H1 (cell line): ENCODE measurements at places on chromosomes 12 and 14. TPM values are rescaled to one million over a fixed set of nuclear protein-coding genes. Genes with fewer than 3 reads are reported as not detected.

DNA sequence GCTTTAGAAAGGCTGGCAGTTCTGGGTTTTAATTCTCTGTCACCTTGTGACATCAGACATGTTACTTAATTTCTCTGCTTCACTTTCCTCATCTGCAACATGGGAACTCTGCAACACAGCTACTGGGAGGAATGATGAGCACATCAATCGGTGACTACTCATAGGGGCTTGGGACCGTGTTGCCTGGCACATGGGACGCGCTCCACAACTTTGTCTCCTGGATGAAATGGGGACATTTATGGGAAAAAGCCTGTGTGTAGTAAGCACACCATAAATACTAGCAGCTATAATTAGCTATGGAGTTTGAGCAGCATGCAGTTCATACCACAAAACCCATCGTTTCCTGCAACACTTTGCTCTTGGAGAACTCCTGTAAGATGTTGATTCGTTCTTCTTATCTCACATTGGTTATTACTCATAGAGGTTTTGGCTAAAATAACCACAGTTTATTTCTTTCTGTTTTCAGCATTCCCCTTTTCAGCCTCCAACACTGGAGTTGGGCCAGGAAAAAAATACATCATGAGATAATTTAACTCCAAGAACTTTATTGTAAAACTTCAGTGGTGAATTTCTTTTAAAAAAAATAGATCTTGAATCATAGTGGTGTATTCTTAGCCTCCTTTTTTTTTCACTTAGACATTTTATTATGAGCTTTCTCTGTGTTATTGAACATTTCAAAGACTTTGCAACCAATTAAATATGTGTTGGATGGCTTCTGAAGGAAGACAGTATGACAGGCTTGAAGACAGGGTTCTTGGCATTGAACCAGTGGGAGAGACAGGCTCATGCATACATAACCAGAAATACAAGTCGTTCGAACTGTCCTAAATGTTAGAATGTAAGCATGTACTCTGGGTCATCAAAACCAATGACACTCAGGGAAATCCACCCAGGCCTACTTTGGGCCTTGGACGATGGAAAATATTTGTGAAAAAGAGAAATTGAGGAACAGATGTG lies 72.7 kb downstream of the RIN3 start:
- no peak for DNase-seq

DNA sequence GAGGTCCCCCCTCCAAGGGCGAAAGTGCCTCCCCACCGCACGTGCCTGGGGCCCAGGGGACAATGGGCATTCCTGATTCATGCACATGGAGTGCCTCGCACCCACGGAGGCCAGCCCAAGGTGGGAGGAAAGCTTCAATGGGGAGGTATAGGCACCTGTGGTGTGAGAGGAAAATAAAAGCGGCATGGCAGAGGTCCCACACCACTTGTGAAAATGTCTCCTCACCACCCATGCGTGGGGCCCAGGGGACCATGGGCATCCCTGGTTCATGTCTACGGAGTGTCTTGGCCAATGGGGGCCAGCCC lies 384.7 kb downstream of the ALG10 start:
- no peak for DNase-seq

GRCh38 chr12:67989184-67989920 lies at the start of gene IFNG-AS1:
Gene IFNG-AS1 (plus strand): TSS chr12:67989447.
- no peak for DNase-seq

The RHOF gene
- total RNA-seq: 31.0 and 31.9 TPM in 2 replicates

The SERPINA3 gene
- not detected in 2 replicates for total RNA-seq

DNA sequence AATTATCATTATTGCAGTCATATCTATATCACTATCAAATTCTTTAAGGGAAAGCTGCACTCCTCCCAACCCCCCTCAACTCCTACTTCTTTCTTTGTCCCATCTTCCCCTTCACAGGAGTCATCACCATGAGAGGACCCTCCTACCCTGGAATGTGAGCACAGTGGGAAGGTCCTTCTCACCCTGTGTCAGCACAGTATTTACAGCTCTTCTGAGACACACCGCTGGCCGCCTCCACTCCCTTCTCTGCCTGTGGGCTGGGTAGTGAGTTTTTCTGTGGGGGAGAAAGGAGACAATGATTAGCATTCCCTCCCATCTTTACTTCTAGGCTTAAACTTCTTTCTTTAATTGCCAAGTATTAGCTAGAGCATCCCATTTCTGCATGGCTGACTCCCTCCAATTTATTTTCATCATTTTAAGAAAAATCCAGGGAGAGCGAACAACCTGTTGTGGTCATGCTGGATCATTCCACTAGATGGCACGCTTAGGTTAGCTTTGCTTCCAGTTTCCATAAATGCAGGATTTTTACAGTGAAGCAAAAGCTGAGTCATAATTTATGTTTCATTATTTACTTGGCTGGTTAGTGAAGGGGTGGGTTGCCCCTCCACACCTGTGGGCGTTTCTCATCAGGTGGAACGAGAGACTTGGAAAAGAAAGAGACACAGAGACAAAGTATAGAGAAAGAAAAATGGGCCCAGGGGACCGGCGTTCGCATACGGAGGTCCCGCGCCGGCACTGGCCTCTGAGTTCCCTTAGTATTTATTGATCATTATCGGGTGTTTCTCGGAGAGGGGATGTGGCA lies 188.5 kb downstream of the ALX1 start:
- peak; percentile 67 for DNase-seq

DNA sequence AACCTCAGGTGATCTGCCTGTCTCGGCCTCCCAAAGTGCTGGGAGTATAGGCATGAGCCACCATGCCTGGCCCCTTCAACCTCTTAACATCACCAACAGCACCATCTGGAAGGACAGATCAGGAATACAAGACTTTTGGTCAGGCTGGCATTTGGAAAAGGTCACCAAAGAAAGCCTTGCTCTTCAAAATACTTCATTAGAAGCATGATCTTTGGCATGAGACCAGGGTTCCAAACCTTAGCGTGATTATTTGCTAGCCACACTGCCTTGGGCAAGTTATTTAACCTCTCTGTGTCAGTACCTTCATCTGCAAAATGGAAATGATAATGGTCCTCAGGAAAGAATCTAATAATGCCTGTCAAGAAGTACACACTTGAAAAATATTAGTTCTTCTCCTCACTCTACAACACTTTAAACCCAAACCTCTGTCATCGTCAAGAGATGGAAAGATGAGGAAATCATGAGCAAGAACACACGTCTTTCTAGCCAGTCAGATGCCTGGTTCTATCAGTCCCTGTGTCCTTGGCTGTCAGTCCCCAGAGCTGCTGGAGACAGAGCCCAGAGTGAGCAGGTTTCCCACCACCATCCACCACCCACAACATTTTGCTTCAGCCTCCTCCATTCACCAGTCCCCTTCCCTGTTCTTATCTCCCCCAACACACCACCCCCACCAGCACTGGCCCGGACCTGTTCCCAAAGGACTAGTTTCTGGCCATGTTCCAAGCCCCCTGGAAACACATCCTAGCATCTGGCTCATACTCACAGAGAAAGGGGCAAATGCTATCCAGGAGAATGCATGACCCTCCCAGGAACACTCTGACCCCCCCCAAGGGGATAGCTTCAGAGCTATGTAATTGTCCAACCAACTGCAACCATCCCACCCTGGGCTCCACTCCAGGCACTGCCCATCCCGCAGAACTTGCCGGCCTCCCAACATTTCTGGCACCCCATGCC lies 2.0 kb downstream of the ADCY6 start:
- no peak for DNase-seq

- no peak for DNase-seq
Measured at GRCh38 chr14:104451474-104451873, 128.1 kb upstream of the C14orf180 start.

GRCh38 chr14:21267431-21267845 lies 1.8 kb downstream of the HNRNPC start:
- peak; percentile 17 for DNase-seq

The LAG3 gene
- total RNA-seq: 2.8 and 3.1 TPM in 2 replicates

The SDSL gene
- total RNA-seq: 0.69 TPM in 1 of 2 replicates, not detected in the other

The ERBB3 gene
- 49.2 and 52.4 TPM in 2 replicates for total RNA-seq

- no peak for DNase-seq
Measured at GRCh38 chr12:94205822-94206221, 57.4 kb downstream of the PLXNC1 start.

DNA sequence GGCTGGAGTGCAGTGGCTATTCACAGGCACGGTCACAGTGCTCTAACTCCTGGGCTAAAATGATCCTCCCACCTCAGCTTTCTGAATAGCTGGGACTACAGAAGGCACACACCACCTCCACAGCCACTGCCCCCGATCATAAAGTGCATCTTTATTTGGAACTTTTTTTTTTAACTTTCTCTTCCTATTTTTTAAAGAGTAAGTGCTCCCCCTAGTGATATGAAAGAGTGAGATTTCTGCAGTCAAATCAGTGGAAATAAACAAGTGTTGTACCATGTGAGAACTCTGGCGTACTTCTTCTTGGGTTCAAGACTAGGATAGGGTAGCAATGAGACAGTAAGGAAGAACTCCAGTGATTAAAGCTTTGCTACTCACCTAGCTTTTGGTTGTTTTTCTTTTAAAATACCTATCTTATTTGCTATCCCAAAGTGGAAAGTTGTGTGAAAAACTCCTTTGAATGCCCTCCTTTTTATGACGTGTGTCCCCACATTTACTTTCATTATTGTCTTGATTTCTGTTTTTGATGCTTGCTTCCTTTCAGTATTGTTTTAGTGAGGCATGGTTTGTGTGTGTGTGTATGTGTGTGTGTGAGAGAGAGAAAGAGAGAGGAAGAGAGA lies 6.6 kb downstream of the PPP4R4 start:
- DNase-seq: no peak
